Activated T-helper 2 cell treated with anti-CD3 and anti-CD28 coated beads, Interferon-gamma antibody, Interleukin-2, Interleukin-4, amounts not matched to agents 10 μg/mL and 5 μg/mL and 100 μg/mL, durations not matched to agents 14 hours and 24 hours and 36 hours (primary cell): ENCODE measurements at places on chromosomes 7 and 10. TPM values are rescaled to one million over a fixed set of nuclear protein-coding genes. Genes with fewer than 3 reads are reported as not detected.

The OR6V1 gene
- total RNA-seq: not detected in 2 replicates

The HGF gene
- not detected in 2 replicates for total RNA-seq

The OR2A14 gene
- not detected in 2 replicates for total RNA-seq

The CREM gene
- total RNA-seq: 189 and 190 TPM in 2 replicates

The ZNF736 gene
- total RNA-seq: 17.6 and 20.6 TPM in 2 replicates

The CREB5 gene
- not detected in 2 replicates for total RNA-seq

The CPXM2 gene
- not detected in 2 replicates for total RNA-seq

- no peaks in the 10 kb centered on the region for H3K27me3 ChIP-seq
- H3K36me3 ChIP-seq: no peaks in the 10 kb centered on the region
- DNase-seq: no peak
- peaks cover 9% of the 10 kb centered on the region for H3K4me1 ChIP-seq
- peak overlapping the region; percentile 3 for H3K27ac ChIP-seq
- no peak overlapping the region for H3K4me3 ChIP-seq
Measured at GRCh38 chr10:124226271-124227054, 133.1 kb upstream of the CHST15 start.

DNA sequence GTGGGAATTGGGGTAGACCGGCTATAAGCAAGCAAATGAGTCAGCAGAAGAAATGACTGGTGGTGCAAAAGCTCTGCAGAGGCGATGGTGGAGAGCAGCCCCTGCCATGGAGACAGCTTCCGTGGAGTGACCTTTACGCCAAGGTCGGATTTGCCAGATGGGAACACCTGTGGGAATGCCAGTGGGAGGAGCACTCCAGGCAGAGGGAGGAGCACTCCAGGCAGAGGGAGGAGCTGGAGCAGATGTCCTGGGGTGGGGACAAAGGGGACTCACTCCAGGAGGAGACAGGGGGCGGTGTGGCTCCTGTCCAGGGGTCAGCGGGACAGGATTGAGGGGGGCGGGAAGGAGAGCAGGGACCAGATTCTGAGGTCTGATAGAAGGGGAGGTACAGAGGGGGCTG lies 258.8 kb upstream of the CTBP2 start:
- H3K27ac ChIP-seq: no peak overlapping the region
- no peak overlapping the region for H3K4me3 ChIP-seq
- H3K4me1 ChIP-seq: no peaks in the 10 kb centered on the region
- no peaks in the 10 kb centered on the region for H3K27me3 ChIP-seq

GRCh38 chr7:2012044-2012900 lies 220.5 kb downstream of the MAD1L1 start:
- H3K27ac ChIP-seq: no peak overlapping the region
- DNase-seq: no peak
- no peaks in the 10 kb centered on the region for H3K4me1 ChIP-seq

DNA sequence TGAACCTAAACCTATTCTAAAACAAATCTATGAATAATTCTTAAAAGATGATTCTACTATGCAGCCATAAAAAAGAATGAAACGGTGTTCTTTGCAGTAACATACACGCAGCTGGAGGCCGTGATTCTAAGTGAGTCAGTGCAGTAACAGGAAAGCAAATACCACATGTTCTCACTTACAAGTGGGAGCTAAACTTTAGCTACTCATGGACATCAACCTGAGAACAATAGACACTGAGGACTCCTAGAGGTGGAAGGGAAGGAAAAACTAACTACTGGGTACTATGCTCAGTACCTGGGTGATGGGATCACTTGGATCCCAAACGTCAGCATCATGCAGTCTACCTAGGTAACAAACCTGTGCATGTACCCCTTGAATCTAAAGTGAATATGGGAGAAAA lies 575.0 kb upstream of the MGMT start:
- no peaks in the 10 kb centered on the region for H3K4me1 ChIP-seq
- H3K27me3 ChIP-seq: no peaks in the 10 kb centered on the region
- H3K4me3 ChIP-seq: no peak overlapping the region
- H3K27ac ChIP-seq: no peak overlapping the region

- peaks cover 8% of the 10 kb centered on the region for H3K36me3 ChIP-seq
- H3K4me3 ChIP-seq: no peak overlapping the region
- no peaks in the 10 kb centered on the region for H3K4me1 ChIP-seq
- no peak overlapping the region for H3K27ac ChIP-seq
- peaks cover 3% of the 10 kb centered on the region for H3K27me3 ChIP-seq
- DNase-seq: no peak
Measured at GRCh38 chr10:31171402-31172083, 139.9 kb upstream of the ZNF438 start.

GRCh38 chr7:38318803-38319416 lies 45.5 kb upstream of the TARP start:
- H3K4me1 ChIP-seq: peaks cover 22% of the 10 kb centered on the region
- peak overlapping the region; percentile 38 for H3K27ac ChIP-seq
- peak overlapping the region; percentile 49 for H3K4me3 ChIP-seq
- DNase-seq: no peak
- H3K36me3 ChIP-seq: no peaks in the 10 kb centered on the region

DNA sequence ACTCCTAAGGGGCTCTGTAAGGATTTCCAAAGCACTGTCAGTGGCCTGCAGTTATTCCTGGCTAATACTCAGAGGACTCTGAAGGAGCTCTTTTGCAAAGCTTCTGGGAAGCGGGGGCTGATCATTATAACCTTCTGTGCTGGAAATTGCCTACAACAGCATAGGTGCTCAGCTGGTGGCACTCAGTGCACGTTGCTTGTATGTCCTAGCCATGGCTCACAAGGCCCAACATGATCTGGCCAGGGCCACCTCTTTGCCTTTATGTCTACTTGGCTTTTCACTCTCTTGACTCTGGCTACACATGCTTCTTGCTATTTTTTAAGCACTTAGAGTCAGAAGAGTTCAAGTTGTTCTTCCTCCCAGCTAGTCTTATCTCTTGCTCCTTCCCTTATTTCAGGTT lies 17.5 kb downstream of the LAMB4 start:
- peaks cover 4% of the 10 kb centered on the region for H3K4me1 ChIP-seq
- DNase-seq: no peak
- H3K36me3 ChIP-seq: no peaks in the 10 kb centered on the region
- H3K4me3 ChIP-seq: no peak overlapping the region
- H3K27me3 ChIP-seq: peaks cover 13% of the 10 kb centered on the region

- H3K4me3 ChIP-seq: no peak overlapping the region
- H3K36me3 ChIP-seq: no peaks in the 10 kb centered on the region
- H3K27me3 ChIP-seq: peaks cover 3% of the 10 kb centered on the region
- DNase-seq: no peak
Measured at GRCh38 chr10:13395540-13395939, 47.4 kb upstream of the SEPHS1 start.

- H3K4me1 ChIP-seq: no peaks in the 10 kb centered on the region
- H3K4me3 ChIP-seq: no peak overlapping the region
- H3K27me3 ChIP-seq: peaks cover 2% of the 10 kb centered on the region
- DNase-seq: no peak
- H3K27ac ChIP-seq: no peak overlapping the region
- no peaks in the 10 kb centered on the region for H3K36me3 ChIP-seq
Measured at GRCh38 chr7:106613848-106614560, 47.0 kb downstream of the CCDC71L start.

- peak; percentile 22 for DNase-seq
- no peaks in the 10 kb centered on the region for H3K36me3 ChIP-seq
Measured at GRCh38 chr10:122267849-122268737, 3.0 kb upstream of the BTBD16 start.

DNA sequence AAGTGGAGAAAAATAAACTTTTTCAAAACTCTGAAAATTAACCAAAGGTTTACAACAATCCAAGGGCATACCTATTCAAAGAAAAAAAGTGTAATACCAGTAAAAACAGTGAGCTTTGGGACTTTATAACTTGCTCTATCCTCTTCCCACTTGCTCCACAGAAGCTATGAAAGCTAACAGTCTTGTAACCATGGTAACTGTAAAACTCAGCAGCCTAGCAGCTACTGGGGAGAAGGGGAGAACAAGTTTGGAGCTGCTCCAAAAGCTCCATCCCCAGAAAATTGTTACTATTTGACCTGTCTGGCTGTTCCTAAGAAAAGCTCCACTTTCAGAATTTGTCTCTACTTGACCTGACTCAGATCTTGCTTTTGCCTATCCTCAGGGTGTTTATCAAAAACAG lies 191.5 kb downstream of the OTUD1 start:
- no peak overlapping the region for H3K27ac ChIP-seq
- no peaks in the 10 kb centered on the region for H3K36me3 ChIP-seq
- H3K4me1 ChIP-seq: no peaks in the 10 kb centered on the region
- H3K27me3 ChIP-seq: no peaks in the 10 kb centered on the region

GRCh38 chr10:21368728-21369425 lies 156.6 kb downstream of the SKIDA1 start:
- no peaks in the 10 kb centered on the region for H3K27me3 ChIP-seq
- no peaks in the 10 kb centered on the region for H3K36me3 ChIP-seq
- no peak overlapping the region for H3K27ac ChIP-seq
- H3K4me3 ChIP-seq: no peak overlapping the region
- H3K4me1 ChIP-seq: peaks cover 5% of the 10 kb centered on the region
- no peak for DNase-seq

GRCh38 chr7:133345690-133346421 lies 93.0 kb downstream of the EXOC4 start:
- peaks cover 33% of the 10 kb centered on the region for H3K36me3 ChIP-seq
- no peak overlapping the region for H3K27ac ChIP-seq
- H3K4me3 ChIP-seq: no peak overlapping the region
- DNase-seq: no peak

DNA sequence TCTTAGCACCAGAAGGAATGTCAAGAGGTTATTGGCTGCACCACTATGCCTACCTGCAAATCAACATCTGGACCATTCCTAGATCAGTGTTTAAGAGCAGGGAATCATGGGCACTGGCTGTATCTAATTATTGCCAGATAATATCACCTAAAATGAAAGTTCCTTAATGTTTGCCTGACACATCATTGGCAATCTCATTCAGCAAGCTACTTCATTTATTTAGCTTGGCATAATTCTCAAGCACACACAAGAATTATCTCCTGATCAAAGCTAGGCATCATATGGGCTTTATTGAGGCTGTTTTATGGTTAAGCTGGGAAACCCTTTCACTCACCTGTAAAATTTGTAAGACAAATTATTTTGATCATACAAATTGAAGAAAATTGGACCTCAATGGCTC lies 581.7 kb downstream of the INHBA start:
- no peaks in the 10 kb centered on the region for H3K27me3 ChIP-seq
- no peak overlapping the region for H3K27ac ChIP-seq
- DNase-seq: no peak
- H3K4me1 ChIP-seq: no peaks in the 10 kb centered on the region
- no peak overlapping the region for H3K4me3 ChIP-seq

DNA sequence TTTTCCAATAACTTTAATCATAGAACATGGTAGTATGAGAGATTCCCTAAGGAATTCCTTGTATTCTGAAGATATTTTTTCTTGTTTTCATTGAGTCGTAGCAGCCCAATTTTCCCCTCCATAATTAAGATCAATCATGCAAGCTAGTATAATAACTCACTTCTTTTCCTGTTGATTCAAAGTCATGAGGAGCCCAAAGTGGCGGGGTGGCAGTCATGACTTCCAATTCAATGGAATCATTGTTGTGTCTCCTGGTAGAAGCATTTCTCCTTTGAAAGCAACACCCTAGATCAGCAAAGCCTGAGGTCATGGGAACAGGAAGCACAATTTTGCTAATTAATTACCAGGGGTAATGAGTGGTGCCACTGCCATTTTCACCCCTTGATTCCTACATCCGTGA lies 77.6 kb upstream of the MAGI2 start:
- H3K36me3 ChIP-seq: no peaks in the 10 kb centered on the region
- no peak for DNase-seq
- H3K4me3 ChIP-seq: no peak overlapping the region
- no peak overlapping the region for H3K27ac ChIP-seq
